ENCODE measurements at places on chromosomes 13 and 19. TPM values are rescaled to one million over a fixed set of nuclear protein-coding genes. Genes with fewer than 3 reads are reported as not detected.

DNA sequence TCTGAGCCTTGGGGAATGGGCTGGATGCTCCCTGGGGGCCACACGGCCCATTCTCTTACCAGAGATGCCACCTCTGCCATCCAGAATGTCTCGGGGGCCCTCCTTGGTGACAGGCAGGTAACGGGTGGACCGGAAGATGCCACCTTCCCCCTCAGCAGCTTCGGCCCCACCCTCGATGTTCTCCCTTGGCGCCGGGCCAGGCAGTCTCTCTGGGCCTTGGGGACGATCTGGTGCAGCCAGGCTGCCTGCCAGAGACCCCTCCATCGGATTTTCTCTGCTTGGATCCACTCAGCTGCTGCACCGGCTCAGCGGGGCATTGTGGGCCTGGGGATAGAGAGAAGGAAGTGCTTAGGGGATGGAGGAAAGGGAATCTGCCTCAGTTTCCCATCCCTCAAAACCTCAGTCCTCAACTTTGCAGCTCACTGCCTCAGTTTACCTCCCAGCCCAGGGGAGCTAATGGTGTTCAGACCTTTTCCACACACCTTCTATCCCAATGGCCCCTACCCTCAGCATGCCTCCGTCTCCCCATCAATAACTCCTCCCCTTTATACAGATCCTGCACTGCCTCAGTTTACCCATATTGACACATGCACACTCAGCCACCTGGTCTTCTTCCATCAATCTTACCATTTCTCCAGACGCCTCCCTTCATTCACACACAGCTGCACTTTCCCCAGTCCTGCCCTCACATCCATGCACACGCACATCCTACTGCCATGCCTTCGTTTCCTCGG, 1.5 kb downstream of the WIZ start:
- H3K4me3 ChIP-seq = no peak overlapping the region
- H3K27ac ChIP-seq = peak overlapping the region; percentile 62
- no peaks in the 10 kb centered on the region for H3K36me3 ChIP-seq
- peaks cover 48% of the 10 kb centered on the region for H3K4me1 ChIP-seq

DNA sequence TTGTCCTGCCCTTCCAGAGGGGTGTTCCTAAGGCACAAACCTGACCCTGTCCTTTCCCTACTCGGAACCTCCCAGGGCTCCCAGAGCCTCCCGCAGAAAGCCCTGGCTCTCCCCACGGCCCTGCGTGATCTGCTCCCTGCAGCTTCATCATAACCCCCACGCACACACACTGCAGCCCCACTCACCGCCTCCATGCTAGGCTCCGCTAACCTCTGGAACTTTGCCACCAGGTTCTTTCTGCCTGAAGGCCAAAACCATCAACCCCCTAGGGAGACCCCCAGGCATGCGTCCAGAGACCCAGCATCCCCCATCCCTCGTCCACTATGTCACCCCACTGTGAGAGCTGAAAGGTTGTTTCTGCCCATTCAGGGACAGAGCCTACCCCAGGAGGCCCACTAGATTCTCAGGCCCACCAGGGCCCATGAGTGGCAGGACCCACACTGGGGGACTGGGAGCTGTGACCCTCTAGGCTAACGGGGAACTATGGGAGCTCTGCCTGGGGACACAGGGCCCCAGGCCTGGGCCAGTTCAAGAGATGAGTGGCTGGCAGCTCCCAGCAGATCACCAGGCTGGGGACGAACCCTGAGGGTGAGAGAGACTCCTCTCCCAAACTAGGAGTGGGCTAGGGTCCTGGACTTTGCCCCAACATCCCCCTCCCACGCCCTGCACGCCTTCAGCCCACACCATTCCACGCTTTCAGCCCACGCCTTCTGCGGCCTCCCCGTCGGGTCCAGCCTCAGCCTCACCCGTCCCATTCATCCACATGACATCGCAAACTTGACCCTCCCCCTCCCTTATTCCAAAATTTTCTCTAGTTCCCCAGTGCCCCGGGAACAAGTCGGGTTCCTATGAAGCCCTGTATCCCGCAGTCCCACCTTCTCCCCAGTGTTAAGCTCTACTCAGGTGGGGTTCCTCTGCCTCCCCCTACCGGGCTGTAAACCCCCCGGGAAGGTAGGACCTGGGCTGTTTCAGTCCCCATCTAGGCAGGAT, 33.2 kb upstream of the PNMA8B start:
- H3K4me1 ChIP-seq = no peaks in the 10 kb centered on the region
- H3K36me3 ChIP-seq = no peaks in the 10 kb centered on the region
- no peaks in the 10 kb centered on the region for H3K27me3 ChIP-seq

- H3K27me3 ChIP-seq = no peaks in the 10 kb centered on the region
- peaks cover 81% of the 10 kb centered on the region for H3K36me3 ChIP-seq
- peak; percentile 50 for DNase-seq
- H3K4me3 ChIP-seq = no peak overlapping the region
- H3K4me1 ChIP-seq = no peaks in the 10 kb centered on the region
These were observed 156.4 kb downstream of the COL4A1 start for GRCh38 chr13:110150384-110151101.

GRCh38 chr13:50573066-50573465, 270.4 kb downstream of the DLEU7 start:
- no peak overlapping the region for H3K4me3 ChIP-seq
- peaks cover 39% of the 10 kb centered on the region for H3K4me1 ChIP-seq
- no peaks in the 10 kb centered on the region for H3K36me3 ChIP-seq
- no peak overlapping the region for H3K27ac ChIP-seq
- DNase-seq = no peak

DNA sequence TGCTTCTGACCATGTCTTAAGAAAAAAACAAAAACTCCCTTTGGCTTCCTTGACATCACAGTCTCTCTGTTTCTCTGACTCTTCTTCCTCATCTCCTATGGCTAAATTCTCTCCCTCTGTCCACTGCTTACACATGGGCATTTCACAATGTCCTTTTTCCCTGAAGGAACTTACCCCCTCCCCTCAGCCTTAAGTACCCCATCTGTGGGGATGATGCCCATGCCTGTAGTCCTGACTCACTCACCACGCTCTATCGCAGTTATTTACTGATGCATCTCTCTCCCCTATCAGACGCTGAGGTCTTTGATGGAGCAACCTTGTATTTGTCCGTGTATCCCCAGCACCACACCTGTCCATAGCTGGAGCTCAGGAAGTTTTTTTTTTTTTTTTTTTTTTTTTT, 32.4 kb downstream of the ACTN4 start:
- no peak overlapping the region for H3K4me3 ChIP-seq
- DNase-seq = no peak
- H3K27ac ChIP-seq = peak overlapping the region; percentile 90
- H3K27me3 ChIP-seq = no peaks in the 10 kb centered on the region
- H3K4me1 ChIP-seq = no peaks in the 10 kb centered on the region

DNA sequence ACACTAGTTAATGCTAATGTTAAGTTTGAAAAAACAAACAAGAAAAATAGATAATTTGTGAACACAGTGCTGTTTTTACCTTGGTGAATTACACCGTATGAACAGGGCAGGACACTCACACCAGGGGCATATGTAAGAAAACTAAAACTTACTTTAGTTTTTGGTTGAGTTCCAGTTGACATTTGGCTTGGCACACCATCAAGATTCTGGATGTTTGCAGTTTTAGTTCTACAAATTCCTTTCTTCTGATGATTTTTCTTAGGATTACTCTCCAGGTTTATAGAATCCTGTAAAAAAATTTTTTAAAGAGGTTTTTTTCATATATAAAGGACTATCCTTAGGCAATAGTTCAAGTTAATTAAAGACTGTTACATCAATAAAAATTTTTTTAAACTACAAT, 238.5 kb upstream of the STARD13 start:
- H3K27ac ChIP-seq = no peak overlapping the region
- no peaks in the 10 kb centered on the region for H3K36me3 ChIP-seq
- no peak overlapping the region for H3K4me3 ChIP-seq
- DNase-seq = no peak
- H3K27me3 ChIP-seq = no peaks in the 10 kb centered on the region
- H3K4me1 ChIP-seq = no peaks in the 10 kb centered on the region

- DNase-seq = no peak
- H3K4me1 ChIP-seq = peaks cover 19% of the 10 kb centered on the region
- peak overlapping the region; percentile 50 for H3K27ac ChIP-seq
- no peak overlapping the region for H3K4me3 ChIP-seq
- H3K36me3 ChIP-seq = no peaks in the 10 kb centered on the region
These were observed 82.5 kb downstream of the DHRS12 start for GRCh38 chr13:51721496-51721895.

DNA sequence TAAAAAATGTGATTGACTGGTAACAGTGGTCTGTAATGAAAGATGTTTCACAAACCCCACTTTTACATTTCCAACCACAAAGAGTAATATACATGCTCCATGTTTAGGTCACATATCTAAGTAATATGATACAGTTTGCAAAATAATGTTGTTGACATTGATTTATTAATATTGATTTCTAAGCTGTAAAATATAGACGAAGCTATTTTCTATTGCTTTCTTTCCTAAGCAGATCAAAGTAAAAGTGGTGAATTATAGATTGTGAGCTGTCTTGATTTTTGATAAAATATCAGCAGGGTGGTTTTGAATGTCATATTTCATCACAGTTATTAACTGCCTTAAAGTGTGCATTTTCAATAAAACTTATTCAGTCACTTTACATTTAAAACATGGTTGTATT, 2292.8 kb downstream of the PCDH9 start:
- H3K4me1 ChIP-seq = no peaks in the 10 kb centered on the region
- H3K4me3 ChIP-seq = no peak overlapping the region
- H3K36me3 ChIP-seq = no peaks in the 10 kb centered on the region
- DNase-seq = no peak
- H3K27me3 ChIP-seq = no peaks in the 10 kb centered on the region

DNA sequence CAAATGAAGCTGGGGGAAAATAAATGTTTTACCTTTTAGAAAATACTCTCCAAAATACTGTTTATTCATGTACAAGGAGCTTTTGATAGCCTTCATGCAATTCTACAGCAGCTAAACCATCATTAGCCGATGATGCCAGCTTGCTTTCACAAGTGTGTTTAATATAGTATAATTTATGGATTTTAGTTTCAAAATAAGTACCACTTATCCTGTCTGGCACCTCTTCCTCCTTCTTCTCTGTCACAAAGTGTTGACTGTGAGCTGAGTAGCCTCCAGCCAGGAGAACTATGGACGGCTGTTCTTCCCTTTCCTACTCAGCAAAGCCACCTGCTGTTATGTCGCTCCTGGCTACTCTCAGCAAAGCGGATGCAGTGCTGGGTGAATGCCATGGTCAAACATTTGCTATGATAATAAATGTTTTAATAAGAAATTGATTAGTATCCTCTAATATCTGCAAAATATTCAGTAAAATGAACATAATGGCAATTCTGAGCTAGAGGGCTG, 238.2 kb downstream of the LIG4 start:
- no peak for DNase-seq
- H3K4me1 ChIP-seq = no peaks in the 10 kb centered on the region
- H3K27ac ChIP-seq = no peak overlapping the region
- no peaks in the 10 kb centered on the region for H3K27me3 ChIP-seq
- no peaks in the 10 kb centered on the region for H3K36me3 ChIP-seq
- H3K4me3 ChIP-seq = no peak overlapping the region

- H3K4me3 ChIP-seq = no peak overlapping the region
- no peaks in the 10 kb centered on the region for H3K27me3 ChIP-seq
- no peak for DNase-seq
- H3K27ac ChIP-seq = no peak overlapping the region
- peaks cover 20% of the 10 kb centered on the region for H3K36me3 ChIP-seq
These were observed 7.9 kb upstream of the ARHGAP33 start for GRCh38 chr19:35767288-35768081.

- no peaks in the 10 kb centered on the region for H3K27me3 ChIP-seq
- H3K4me3 ChIP-seq = no peak overlapping the region
- no peak overlapping the region for H3K27ac ChIP-seq
- DNase-seq = no peak
- no peaks in the 10 kb centered on the region for H3K4me1 ChIP-seq
These were observed 13.9 kb upstream of the DACH1 start for GRCh38 chr13:71880753-71881541.

DNA sequence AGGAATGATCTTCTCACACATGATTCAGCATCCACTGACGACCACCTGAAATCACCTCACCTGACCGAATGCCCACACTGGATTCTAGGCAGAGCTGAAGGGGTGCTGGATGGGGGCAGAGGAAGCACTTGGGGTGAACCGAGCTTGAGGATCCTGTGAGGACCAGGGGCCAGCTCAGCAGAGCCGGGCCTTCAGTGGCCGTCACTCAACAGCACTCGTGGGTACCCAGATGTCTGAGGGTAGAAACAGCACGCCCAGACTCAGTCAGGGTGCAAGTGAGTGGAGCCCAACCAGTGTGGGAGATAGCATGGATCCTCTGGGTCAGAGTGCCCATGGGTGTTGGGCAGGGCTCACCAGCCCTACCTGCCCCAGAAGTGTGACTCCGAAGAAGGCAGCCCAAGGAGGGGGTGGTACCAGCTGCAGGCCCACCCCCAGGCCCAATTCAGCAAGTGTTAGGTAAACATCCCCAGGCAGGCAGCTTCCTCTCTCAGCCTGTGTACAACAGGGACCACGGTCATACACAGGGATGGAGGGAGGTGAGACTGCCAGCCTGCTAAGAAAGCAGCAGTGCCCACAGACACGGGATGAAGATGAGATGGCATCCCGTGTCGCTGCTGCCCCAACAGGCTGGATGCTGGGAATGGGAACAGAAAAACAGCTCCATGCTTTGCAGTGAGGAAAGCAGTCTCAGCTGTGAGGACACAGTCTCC, 16.6 kb downstream of the GJA3 start:
- DNase-seq = no peak
- no peaks in the 10 kb centered on the region for H3K27me3 ChIP-seq
- no peak overlapping the region for H3K27ac ChIP-seq
- H3K4me3 ChIP-seq = no peak overlapping the region
- no peaks in the 10 kb centered on the region for H3K36me3 ChIP-seq

The KIR3DL1 gene
- total RNA-seq = not detected

The CCDC70 gene
- total RNA-seq = not detected

The RNF17 gene
- not detected for total RNA-seq

The MTUS2 gene
- 34.6 TPM for total RNA-seq

The TMEM147 gene
- 93.3 TPM for total RNA-seq

The CGB8 gene
- not detected for total RNA-seq

The DZIP1 gene
- 4.9 TPM for total RNA-seq

The ARRDC5 gene
- not detected for total RNA-seq

The TEX101 gene
- total RNA-seq = not detected
